ENCODE measurements at places on chromosomes 3 and 15. TPM values are rescaled to one million over a fixed set of nuclear protein-coding genes. Genes with fewer than 3 reads are reported as not detected.

- H3K27me3 ChIP-seq, result no peaks in the 10 kb centered on the region
- peaks cover 18% of the 10 kb centered on the region for H3K36me3 ChIP-seq
- H3K4me1 ChIP-seq, result no peaks in the 10 kb centered on the region
- no peak overlapping the region for H3K27ac ChIP-seq
- no peak overlapping the region for H3K4me3 ChIP-seq
Measured at GRCh38 chr15:55942332-55942731, 51.1 kb downstream of the NEDD4 start.

GRCh38 chr15:75861750-75862402 lies 18.6 kb downstream of the UBE2Q2 start:
- no peak overlapping the region for H3K4me3 ChIP-seq
- peaks cover 5% of the 10 kb centered on the region for H3K36me3 ChIP-seq
- H3K4me1 ChIP-seq, result peaks cover 29% of the 10 kb centered on the region
- no peak for DNase-seq
- H3K27me3 ChIP-seq, result no peaks in the 10 kb centered on the region
- no peak overlapping the region for H3K27ac ChIP-seq

SNX22 gene
- total RNA-seq, result 0.60 TPM

GRCh38 chr3:70532806-70533205 lies 220.4 kb upstream of the MDFIC2 start:
- no peaks in the 10 kb centered on the region for H3K36me3 ChIP-seq
- H3K27me3 ChIP-seq, result peaks cover 12% of the 10 kb centered on the region
- no peaks in the 10 kb centered on the region for H3K4me1 ChIP-seq

DNA sequence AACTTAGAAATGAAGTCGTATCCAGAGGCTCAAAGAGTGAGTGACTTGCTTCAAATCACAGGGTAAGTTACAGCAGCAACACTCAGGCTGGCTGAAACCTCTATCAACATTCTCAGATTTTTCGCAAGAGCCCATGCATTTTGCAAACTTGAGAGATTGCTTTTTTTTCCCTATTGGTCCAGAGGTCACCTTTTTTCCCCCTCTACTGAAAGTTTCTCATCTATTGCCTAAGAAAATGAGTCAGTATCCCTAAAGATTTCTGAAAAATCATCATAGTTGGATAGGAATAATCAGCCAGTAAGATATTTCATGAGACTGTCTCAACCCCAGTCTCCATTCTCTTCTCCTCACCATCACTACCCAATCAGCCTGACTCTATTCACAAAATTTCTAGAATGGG lies 410.6 kb downstream of the FOXP1 start:
- H3K27ac ChIP-seq, result peak overlapping the region; percentile 18
- H3K36me3 ChIP-seq, result peaks cover 4% of the 10 kb centered on the region
- DNase-seq, result no peak

DNA sequence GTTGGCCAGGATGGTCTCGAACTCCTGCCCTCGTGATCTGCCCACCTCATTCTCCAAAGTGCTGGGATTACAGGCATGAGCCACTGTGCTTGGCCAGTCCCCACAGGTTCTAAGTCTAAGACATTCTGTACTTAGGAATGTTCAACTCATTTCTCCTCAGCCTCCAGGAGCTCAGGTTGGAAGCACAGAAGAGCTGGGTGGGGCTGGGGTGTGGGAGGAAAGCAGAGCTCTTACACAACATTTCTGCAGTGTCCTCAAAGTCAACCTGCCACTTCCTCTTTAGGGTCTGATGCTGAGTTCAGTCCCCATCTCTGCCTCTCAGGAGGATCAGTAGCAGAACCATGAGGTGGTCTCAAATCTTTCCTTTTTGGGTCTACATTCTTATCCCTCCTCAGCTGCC lies 75.5 kb downstream of the MRPL46 start:
- no peak overlapping the region for H3K4me3 ChIP-seq
- no peak for DNase-seq
- peaks cover 20% of the 10 kb centered on the region for H3K4me1 ChIP-seq
- no peak overlapping the region for H3K27ac ChIP-seq
- peaks cover 28% of the 10 kb centered on the region for H3K27me3 ChIP-seq

DNA sequence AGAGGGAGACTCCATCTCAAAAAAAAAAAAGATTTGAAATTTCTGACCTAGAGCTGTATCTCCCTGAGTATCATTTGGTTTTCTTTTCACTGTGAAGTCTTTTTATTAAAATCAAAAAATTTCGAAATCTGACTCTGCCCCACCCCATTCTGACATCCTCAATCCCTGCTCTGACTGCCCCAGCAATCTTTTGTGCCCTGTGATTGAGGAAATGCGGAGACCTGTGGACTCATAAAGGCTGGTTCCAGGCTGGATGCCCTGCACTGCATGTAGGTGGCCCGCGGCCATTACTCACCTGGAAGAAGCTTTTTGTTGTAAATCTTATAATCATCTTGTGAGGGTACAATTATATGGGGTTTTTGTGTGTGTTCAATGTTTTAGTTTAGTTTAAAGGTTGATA lies 147.3 kb upstream of the SEMA6D start:
- no peaks in the 10 kb centered on the region for H3K36me3 ChIP-seq
- no peaks in the 10 kb centered on the region for H3K27me3 ChIP-seq
- H3K4me1 ChIP-seq, result no peaks in the 10 kb centered on the region
- H3K4me3 ChIP-seq, result no peak overlapping the region
- DNase-seq, result no peak

DNA sequence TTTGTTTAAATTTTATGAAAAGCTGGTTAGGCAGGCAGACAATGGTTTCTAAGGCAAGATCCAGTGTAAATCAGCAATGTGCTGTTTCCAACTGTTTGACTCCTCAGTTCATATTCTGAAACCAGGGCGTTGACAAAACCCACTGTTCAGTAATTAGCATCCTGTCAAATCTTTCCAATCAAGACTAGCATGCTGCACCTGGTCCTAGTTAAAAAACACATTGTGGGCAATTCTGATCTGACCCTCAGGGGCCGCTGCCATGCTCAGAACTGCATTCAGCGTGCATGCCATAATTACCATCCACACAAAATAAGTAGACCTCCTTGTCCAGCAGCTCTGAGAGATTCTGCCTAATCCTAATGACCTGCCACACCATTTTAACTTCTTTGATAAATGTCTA lies 20.9 kb upstream of the RBP1 start:
- no peaks in the 10 kb centered on the region for H3K4me1 ChIP-seq
- no peak overlapping the region for H3K27ac ChIP-seq
- DNase-seq, result no peak
- no peaks in the 10 kb centered on the region for H3K27me3 ChIP-seq
- no peaks in the 10 kb centered on the region for H3K36me3 ChIP-seq

GRCh38 chr3:20696388-20697150 lies 510.6 kb upstream of the SGO1 start:
- no peak overlapping the region for H3K27ac ChIP-seq
- DNase-seq, result no peak
- H3K36me3 ChIP-seq, result no peaks in the 10 kb centered on the region
- H3K27me3 ChIP-seq, result no peaks in the 10 kb centered on the region

DNA sequence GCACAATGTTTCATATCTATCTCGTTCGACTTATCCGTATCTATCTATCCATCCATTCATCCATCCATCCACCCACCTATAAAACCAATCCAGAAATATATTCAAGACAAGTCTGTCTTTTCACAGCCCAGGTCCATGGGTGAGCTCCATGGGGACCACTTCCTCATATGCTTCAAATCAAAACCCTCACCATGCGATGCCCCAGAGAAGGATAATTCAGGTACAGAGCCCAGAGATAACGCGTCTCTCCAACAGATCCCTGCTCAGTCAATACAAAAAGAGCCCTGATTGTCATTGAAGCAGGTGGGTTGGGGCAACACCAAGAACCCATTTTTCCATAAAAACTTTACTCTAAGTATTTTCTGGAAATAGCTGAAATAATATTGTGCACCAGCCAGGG lies 47.2 kb downstream of the PCSK6 start:
- H3K4me1 ChIP-seq, result peaks cover 11% of the 10 kb centered on the region
- no peak for DNase-seq
- H3K27me3 ChIP-seq, result peaks cover 17% of the 10 kb centered on the region
- no peak overlapping the region for H3K27ac ChIP-seq

GRCh38 chr3:191774485-191774884 lies 313.5 kb downstream of the PYDC2 start:
- H3K27me3 ChIP-seq, result no peaks in the 10 kb centered on the region
- H3K36me3 ChIP-seq, result no peaks in the 10 kb centered on the region
- H3K4me1 ChIP-seq, result no peaks in the 10 kb centered on the region

TMEM212 gene
- total RNA-seq, result not detected

CYP1A1 gene
- total RNA-seq, result 5.4 TPM

STARD9 gene
- 6.3 TPM for total RNA-seq

GOLGA6D gene
- total RNA-seq, result not detected

GRCh38 chr3:68751888-68752287 lies 180.5 kb downstream of the TAFA4 start:
- peak overlapping the region; percentile 18 for H3K27ac ChIP-seq
- no peak for DNase-seq
- H3K4me1 ChIP-seq, result peaks cover 15% of the 10 kb centered on the region
- H3K36me3 ChIP-seq, result no peaks in the 10 kb centered on the region
- H3K4me3 ChIP-seq, result no peak overlapping the region

- H3K36me3 ChIP-seq, result no peaks in the 10 kb centered on the region
- H3K27ac ChIP-seq, result no peak overlapping the region
- no peak for DNase-seq
- H3K4me1 ChIP-seq, result peaks cover 6% of the 10 kb centered on the region
Measured at GRCh38 chr3:30112902-30113484, 493.4 kb upstream of the TGFBR2 start.

CHRM5 gene
- not detected for total RNA-seq

SLC6A1 gene
- not detected for total RNA-seq

DNA sequence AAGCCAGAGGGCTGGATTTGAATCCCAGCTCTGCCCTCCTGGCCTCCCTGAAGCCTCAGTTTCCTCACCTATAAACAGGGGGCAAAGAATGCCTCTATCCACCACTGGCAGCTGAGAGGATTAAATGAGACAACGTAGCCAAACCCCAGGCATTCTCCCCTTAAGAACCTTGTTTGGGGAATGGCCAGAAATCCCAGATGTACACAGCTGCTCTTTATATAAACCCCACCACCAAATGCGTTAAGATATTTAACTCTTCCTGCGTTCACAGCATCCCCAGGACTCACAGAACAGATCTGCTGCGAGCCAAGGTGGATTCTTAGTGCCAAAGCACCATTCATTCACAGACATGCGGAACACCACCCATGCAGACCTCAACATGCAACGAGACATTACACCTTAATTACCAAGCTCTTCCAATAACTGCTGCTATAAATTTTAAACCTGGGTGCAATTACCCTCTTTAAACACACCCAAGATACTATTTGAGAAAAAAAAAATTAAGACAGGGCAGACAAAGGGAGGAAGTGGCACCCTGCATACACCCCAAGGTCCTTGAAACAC lies 5.2 kb downstream of the TLE3 start:
- peaks cover 21% of the 10 kb centered on the region for H3K36me3 ChIP-seq
- no peak for DNase-seq
- H3K4me3 ChIP-seq, result peak overlapping the region; percentile 65
- H3K4me1 ChIP-seq, result peaks cover 78% of the 10 kb centered on the region
- H3K27ac ChIP-seq, result peak overlapping the region; percentile 36
- no peaks in the 10 kb centered on the region for H3K27me3 ChIP-seq

- H3K4me3 ChIP-seq, result peak overlapping the region; percentile 93
- no peaks in the 10 kb centered on the region for H3K36me3 ChIP-seq
- H3K27ac ChIP-seq, result peak overlapping the region; percentile 99
- DNase-seq, result no peak
- H3K4me1 ChIP-seq, result peaks cover 59% of the 10 kb centered on the region
Measured at GRCh38 chr3:180911876-180912303, 580 bp upstream of the FXR1 start.

Data from activated T-cell treated with anti-CD3 and anti-CD28 coated beads, Interleukin-2, amount 50 U/mL, for 72 hours (primary cell).